Stimulated activated CD4-positive, alpha-beta T cell treated with anti-CD3 and anti-CD28 coated beads, Interleukin-2, amount 100 ng/mL, for 48 hours (primary cell): ENCODE measurements at places on chromosomes 4 and X.

DNA sequence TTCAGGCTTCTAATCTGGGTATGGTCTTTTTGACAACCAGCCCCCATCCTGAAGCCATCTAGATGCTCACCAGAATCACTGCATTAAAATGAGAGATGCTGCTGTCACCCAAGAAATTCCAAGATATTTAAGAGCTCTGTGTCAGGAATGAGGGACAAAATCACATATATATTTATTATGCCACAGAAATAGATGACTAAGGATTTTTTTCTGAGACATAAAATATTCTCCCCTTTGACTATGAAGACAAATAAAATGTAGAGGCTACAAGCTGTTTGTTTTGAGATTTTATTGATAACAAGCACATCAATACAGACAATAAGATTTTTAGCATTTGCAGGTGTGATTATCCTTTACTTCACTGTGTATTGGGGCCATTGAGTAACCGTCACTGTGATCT, 77.4 kb downstream of the COMMD8 start:
- no peak for DNase-seq

- no peak for DNase-seq
Measured at GRCh38 chr4:25290490-25291067, 22.0 kb upstream of the ZCCHC4 start.

DNA sequence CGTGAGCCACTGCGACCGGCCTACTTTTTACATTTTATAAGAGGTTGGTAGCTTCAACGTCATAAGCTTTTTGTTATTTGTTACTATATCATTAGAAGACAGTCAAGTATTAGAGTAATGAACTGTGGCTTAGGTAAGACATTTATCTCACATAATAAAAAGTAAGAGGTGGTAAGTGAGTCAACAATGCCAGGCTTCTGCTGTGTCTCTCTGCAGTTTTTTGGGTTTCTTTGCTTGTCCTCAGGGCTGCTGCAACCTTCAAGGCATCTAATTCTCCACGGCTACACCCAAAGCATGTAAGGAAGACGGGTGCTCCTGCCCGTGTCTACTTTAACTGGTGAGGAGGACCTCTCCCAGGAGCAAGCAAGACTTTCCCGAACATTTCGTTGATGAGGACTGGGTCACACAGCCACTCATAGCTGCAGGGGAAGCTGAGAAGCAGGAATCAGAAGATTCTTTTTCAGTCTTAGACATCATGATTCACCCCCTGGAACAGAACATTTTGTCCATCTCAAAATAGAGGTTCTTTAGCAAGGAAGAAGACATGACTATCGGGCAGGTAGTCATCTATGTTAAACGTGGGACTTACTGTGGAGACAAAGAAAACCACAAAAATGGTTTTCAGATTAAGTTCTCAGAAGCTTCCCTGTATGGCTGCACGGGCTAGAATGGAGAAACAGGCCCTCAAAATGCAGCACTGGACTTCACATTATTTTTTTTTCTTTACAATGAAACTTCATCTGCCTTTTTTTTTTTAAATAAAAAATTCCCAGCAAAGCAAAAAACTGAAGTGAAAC, 13.0 kb upstream of the RHOH start:
- no peak for DNase-seq

DNA sequence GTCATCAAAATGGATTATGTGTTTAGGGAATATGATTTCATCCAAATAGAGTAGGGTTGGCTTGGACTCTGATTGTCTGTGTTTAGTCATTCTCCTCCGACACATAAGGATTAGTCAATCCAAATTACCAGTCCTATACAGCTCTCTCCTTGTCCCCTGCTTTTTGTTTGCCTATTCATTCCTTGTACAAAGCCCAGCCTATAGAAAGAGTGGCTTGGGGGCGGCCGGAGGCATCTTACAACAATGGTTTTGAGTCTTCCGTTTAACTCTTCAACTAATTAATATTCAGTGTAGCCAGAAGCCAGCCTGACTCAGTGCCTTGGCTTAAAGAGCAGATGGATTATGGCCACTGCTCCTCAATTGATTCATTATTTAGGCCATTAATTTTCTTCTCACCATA, 796.6 kb upstream of the POU3F4 start:
- DNase-seq = no peak

DNA sequence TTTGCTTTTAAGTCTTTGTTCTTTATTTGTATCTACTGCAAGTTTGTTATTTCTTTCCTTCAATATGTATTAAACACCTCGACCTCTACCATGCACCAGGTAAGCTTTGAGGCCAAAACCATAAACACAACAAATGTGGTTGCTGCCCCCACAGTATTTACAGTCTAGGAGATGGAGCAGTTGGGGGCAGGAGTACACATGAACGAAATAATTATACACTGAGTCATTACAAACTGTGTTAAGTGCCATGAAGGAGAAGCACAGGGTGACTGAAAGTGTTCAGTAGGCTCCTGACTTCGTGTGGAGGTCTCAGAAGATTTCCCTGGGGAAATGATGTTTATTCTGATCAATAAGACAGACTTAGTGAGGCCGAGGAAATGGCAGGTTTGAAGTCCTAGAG, 30.3 kb downstream of the SLC25A43 start:
- DNase-seq = no peak

- no peak for DNase-seq
Measured at GRCh38 chr4:55884093-55884850, 30.8 kb downstream of the EXOC1 start.

GRCh38 chrX:118420462-118420861, 74.6 kb downstream of the WDR44 start:
- no peak for DNase-seq

DNA sequence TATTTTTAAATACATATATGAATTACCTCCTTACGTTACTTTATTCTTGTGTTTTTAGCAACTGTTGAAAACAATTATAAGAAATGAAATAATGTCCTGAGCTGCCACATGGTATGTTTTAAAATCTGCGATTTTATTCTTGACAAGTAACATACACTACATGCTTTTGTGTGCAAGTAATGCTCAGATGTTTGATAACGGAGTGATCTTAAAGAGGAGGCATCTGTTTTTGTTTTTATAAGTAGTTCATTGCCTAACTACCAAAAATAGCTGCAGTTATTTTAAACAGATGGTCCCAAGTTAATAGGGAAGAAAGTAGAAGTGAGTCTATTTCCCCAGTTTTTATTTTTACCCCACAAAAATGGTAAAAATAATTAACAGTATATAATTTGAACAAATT, 55.2 kb downstream of the GAB1 start:
- no peak for DNase-seq

- no peak for DNase-seq
Measured at GRCh38 chrX:37060999-37061398, 52.8 kb downstream of the FAM47C start.

GRCh38 chr4:99390055-99390454, 37.5 kb upstream of the ADH1C start:
- no peak for DNase-seq

GRCh38 chrX:790041-790506, 159.5 kb downstream of the SHOX start:
- no peak for DNase-seq

DNA sequence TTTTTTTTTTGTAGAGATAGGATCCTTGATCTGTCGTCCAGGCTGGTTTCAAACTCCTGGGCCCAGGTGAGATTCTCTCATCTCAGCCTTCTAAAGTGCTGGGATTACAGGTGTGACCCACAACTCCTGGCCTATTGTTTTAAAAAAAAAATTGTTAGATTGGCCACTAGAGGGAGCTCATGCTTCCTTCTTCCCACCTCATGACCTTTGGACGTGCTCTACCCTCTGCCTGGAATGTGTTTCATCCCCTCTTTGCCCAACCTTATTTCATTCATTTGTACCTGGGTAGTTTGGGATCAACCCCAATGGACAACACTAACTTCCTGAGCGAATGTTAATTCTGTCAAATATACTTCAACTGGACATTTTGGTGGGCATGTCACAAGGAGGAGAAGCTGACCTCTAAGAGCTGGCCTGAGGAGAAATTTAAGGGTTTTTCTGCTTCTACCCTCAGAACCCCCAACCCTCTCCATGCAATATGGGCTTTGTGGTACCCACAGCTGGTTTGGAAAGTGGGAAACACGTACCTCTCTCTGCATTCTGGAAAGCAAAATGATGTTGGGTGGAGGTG, 6.4 kb downstream of the PPEF2 start:
- no peak for DNase-seq

DNA sequence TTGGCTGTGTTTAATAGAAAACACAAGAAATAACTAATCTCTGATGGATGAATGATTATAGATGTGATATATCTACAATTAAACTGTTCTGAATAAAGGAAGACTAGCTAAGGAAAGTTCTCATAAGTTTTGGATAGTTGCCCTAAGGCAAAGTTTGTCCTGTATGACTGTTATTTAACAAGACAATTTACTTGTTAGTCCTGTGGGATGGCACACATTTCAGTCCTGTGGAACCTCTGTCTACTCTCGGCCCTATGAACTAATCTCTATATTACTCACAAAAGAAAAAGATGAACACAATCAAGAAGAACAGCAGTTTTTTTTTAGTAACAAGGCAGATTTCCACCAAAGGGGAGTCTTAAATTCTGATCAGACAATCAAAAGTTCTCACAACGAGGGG, 314.6 kb downstream of the CCSER1 start:
- DNase-seq = no peak

DNA sequence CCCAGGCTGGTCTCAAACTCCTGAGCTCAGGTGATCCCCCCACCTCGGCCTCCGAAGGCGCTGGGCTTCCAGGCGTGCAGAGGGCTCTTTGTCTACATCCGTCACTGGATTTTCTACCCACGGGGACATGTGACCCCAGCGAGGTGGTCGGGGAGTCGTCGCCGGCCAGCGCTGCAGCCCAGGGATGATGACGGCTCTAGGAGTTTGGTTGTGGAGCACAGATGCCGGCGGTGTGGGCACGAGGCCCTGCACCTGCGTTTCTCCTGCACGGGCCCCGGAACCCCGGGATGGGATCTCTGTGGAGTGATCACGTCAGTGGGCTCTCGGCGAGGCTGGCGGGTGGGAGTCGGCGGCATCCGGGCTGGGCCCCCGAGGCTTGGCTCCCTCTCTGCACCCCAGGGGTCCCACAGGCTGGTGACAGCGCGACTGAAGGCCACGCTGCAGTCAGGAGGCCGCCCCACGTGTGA, 9.1 kb upstream of the GTPBP6 start:
- DNase-seq = no peak

DNA sequence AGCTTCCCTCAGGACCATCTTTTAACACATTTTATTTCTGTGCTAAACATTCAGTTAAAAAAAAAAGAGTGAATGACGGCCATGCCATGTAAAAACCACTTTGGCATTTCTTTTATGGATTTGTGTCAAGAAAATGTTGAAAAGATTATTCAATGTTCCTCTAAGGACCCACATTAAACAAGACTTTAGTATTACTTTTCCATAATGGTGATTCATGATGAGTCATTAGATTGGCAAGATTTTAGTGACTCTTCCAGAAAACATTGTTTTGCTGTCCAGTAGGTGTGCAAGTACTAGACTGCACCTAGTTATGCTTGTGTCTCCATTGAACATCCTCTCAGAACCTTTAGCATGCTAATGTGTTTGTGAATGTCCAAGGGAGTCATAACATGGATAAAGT, 748.6 kb downstream of the STPG2 start:
- no peak for DNase-seq

DNA sequence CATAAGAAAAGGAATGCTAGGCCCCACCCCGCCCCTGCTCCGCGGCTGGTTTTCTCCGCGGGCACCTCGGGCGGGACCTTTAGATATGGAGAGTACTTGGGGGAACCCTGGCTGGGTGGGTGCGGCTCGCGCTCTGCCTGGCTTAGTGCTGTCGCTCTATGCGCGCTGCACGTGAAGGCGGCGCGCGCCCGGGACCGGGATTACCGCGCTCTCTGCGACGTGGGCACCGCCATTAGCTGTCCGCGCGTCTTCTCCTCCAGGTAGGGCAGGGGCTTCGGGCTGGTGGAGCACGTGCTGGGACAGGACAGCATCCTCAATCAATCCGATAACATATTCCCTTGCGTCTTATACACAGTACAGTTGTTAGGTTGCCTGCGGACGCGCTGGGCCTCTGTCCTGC, 56.0 kb downstream of the MAGEB10 start:
- no peak for DNase-seq

DNA sequence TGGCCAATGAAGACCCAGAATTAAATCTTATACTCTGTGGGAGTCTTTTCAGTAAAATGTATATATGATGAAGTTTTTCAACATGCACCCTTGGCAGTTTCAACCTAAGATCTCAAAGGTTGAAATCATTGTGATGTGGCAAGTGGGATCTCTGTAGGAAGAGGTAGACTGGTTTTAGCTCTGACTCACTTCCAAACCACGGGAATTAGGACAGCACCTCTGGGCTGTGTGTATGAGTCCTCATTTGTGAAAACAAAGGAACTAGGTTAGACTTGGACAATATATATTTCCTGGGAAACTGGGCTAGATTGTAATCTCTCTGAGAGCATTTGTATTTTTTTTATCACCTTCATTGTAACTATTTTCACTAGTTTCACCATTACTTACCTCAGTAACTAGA, 333.0 kb downstream of the ADGRL3 start:
- DNase-seq = no peak

DNA sequence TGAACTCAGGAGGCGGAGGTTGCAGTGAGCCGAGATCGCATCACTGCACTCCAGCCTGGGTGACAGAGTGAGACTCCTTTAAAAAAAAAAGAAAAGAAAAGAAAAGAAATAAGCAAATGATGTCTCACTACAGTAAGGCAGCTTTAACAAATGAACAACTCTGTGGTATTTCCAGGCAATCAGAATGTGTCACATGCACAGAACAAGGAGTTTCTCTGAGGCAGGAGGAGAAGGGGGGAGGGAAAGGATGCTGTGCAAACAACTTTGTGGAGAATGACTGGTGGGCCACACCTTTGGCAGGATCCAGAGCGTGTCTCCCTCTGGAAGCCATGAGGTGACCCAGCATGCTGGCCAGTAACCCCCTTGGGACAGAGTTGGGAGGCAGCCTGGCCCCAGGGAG, 57.6 kb downstream of the RAI2 start:
- no peak for DNase-seq

- no peak for DNase-seq
Measured at GRCh38 chrX:46477435-46477834, 67.8 kb downstream of the ZNF674 start.

DNA sequence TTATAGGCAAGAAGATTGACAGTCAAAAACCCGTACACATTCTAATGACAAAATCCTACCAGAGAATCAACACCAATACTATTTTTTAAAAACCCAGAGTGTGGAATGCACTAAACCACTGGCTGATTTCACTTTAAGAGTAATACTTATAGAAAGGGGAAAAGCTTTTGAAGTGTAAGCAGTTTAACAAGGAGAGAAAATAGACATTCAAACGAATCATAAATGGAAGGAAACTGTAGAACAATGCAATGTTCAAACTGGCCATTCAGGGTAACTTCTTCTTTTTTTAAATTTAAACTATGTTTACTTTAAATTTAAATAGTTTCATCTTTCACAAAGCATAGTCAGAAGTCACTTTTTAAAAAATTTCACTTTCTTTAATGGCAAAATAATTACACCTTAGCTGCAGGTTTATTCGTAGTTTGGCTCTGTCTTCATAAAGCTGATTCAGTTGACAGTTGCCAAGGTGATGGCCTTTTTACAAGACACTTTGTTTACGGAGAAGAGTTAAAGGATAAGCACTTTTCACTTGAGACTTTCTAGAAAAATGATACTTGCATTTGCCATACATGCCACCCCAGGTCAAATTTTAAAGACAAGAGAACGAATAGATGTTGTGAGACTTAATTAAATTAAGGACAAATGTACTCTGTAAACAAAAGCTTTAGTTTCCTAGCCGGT, 82.4 kb upstream of the KLF3 start:
- no peak for DNase-seq
